ENCODE measurements at places on chromosomes 13 and 19.

DNA sequence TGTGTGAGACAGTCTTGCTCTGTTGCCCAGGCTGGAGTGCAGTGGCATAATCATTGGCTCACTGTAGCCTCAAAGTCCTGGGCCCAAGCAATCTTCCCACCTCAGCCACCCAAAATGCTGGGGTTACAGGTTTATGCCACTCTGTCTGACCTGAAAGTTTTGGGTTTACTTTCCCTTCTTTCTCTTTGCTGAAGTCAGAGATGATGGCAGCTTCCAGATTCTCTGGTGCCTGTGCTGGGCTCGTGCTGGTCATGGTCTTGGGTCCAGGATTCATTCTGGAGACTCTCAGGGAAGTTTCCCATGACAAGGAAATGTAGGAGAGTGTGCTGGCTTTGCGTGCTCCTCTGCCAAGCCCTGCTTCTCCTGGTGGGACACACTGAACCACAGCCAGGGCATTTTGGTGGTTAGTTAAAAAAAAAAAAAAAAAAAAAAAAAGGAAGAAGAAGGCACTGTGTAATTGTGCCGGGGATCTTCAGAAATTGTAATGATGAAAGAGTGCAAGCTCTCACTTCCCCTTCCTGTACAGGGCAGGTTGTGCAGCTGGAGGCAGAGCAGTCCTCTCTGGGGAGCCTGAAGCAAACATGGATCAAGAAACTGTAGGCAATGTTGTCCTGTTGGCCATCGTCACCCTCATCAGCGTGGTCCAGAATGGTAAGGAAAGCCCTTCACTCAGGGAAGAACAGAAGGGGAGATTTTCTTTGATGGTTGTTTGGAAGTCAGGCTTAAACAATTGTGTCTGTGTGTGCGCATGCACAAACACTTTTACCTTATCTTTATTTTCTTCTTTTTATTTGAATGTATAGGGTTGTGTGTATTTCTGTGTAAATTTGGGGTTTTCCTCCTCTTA lies at the start of gene ALOX5AP:
TSS of gene ALOX5AP (plus strand) at position 519 of the 847 bp plus-strand sequence. CDS start at position 582, 63 bp downstream.
- DNase-seq: no peak

DNA sequence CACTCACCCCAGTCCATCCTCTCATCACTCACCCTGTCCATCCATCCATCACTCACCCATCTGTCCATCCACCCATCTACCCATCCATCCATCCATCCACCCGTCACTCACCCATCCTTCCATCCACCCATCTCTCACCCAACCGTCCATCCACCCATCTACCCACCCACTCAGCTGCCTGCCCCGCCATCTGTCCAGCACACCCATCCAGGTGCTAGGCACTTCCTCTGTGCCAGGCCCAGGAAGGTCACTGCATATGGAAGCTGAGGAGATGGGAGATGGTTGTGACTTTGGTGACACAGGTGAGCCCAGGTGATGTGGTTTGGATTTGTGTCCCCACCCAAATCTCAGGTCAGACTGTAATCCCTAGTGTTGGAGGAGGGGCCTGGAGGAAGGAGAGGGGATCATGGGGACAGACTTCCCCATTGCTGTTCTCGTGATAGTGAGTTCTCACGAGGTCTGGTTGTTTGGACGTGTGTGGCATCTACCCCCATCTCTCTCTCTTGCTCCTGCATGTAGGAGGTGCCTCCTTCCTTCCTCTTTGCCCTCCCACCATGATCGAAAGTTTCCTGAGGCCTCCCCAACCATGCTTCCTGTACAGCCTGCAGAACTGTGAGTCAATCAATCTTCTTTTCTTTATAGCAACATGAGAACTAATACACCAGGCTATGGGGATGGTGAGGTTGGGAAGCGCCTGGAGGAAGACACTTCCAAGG lies 15.9 kb upstream of the C13orf46 start:
- no peak for DNase-seq

DNA sequence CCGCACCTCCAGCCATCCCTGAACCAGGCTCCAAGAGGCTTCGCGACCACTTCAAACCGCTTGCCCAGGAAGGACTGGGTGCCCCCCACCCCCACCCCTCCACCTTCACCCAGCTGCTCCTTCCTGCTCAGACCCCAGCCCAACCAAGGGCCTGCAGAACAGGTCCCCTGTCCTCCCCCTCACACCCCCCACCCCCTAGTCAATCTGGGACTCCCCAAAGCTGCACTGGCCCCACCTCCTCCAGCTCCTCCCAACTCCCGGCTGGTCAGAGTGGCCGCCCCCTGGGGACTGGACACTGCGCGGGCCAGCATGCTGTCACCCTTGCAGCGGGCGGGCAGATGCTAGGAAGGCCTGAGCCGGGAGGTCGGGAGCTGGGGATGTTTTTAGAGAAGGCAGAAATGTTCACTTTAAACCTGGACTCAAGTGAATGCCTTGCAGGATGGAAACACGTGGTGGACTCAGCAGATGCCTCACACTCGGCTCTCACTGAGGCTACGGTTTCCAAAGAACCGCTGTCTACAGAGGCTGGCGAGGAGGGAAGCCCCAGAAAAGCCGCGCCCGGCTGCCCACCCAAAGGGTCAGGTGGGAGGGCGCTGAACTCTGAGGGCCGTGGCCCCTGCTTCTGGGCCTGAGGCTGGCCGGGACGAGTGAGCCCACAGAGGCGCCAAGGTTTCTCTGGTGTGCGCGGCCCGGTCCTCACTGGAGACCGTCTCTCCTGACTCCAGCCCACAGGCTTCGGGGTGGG lies 8.0 kb downstream of the RPL36 start:
- DNase-seq: peak; percentile 27

DNA sequence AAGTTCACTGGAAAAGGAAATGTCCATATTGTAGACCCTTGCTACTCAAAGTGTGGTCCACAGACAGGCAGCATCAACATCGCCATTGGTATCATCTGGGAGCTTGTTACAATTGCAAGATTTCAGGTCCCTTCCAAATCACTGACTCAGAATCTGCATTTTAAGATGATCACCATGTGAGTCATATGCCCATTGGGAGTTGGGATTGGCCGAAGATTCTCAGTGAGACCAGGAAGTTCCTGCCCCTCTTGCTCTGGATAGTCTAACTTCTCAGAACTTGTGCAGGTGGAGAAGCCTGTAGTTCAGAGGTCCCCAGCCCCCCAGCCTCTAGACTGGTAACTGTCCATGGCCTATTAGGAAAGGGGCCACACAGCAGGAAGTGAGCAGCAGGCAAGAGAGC lies 48.9 kb upstream of the URAD start:
- no peak for DNase-seq

DNA sequence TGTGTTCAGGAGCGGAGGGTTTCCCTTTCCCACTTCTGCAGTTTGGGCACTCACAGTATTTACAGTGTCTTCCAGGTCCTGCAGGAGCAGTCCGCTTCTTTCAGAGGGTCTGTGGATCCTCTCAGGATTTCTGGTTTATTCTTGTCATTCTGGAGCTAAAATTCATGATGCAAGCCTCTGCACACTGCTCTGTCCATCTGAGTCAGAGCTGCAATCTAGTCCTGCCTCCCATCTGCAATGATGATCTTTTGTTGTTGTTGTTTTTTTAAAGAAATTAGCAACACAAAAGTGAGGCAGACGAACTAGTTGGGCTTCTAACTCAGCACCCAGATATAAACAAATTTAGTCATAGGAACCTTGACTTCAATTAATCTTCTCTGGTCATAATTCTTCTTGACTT lies 86.5 kb downstream of the DLEU7 start:
- DNase-seq: no peak

GRCh38 chr19:406135-406781 lies 2.7 kb downstream of the C2CD4C start:
- DNase-seq: no peak

DNA sequence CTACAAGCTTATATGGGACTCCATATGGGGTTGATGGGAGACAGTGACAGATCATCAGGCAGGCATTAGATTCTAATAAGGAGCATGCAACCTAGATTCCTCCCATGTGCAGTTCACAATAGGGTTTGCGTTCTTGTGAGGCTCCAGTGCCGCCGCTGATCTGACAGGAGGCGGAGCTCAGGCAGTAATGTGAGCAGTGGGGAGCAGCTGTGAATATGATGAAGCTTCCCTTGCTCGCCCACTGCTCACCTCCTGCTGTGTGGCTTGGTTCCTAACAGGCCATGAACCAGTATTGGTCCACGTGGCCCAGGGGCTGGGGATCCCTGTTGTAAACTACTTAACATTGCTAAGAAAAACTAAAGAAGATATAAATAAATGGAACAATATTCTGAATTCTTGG lies 378.4 kb downstream of the KCNRG start:
- DNase-seq: peak; percentile 48

DNA sequence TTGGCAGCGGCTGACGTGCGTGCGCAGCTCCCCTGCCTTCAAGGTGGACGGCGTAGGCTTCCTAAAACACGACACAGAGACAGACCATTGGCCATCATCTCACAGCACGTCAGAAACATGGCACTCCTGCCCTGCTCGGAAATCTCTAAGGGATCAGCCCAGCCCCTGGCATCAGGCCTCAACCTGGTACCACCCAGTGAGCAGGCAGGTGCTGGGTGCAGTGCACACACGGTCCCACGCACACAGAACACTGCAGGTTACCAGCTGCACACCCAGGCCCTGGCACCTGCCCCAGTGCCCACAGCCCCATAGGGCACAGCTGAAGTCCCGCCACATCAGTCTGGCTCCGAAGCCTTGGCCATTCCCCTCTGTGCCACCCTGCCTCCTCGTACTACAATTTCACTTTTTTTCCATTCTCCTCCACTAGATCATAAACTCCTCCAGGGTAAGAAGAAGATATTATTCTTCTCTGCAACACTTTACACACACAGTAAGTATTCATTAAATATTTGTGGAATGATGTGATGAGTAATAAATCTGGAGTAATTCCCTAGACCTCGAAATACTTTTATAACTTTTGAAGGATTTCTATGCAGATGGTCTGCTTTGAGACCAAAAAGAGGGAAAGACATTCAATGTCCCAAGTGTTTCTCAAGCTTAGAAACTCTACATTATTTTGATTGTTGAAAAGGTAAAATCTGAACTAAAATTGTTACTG lies 156.4 kb downstream of the COL4A1 start:
- DNase-seq: no peak

GRCh38 chr13:42798118-42798517 lies 16.7 kb downstream of the FAM216B start:
- DNase-seq: no peak

- DNase-seq: no peak
These were observed 3.2 kb downstream of the LMNB2 start for GRCh38 chr19:2453431-2454025.

DNA sequence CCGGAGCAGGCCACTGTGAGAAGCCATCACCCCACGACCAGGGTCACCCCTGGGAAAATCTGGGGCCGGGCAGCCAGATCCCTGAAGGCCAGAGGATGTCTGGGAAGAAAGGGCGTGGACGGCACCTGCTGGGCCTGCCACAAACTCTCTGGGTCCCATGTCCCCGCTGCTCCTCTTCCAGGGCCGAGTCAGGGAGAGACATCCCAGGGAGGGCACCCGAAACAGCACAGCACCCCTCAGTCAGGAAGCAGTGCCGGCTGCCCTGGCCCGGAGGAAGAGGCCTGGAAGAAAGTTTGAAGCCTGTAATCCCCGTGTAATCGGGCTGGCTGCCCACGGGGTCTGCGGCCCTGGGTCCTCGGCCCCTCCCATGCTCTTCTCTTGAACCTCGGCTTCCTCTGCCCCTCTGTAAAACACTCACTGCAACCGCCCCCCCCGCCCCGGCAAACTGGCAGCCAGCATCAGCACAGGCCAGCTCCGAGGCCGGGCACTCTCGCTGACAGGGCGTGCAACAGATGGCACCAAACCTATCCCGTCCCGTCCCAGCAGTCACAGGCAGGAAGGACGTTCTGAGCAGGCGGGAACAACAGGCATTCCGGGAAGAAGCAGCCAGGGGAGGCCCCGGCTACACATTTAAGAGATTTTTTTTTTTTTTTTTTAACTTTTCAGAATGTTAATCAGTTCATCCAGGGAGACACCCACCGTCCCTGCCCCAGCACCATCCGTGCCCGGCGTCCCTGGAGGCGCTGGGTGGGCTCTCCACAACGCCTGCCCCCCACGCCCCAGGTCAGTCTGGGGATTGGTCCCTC lies 1.5 kb downstream of the SBNO2 start:
- peak; percentile 81 for DNase-seq

DNA sequence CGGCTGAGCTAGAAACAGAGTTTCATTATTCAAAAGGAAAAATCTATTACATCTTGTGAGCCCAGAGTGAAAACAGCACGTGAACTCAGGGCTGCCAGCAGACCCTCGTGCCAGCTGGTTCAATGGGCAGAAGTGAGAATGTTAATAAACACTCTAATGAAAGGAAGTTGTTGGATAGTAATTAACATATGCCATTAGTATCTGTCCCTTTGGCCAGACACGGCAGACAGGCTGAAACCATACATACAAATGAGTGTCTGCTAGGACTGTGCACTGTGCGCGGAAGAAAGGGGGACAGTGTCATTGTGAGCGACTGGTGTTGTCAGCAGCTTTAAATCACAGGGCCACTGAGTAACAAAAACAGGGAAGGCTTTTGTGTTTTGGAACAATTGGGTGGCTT lies 121.9 kb upstream of the TSC22D1 start:
- DNase-seq: no peak

GRCh38 chr13:73879346-73880015 lies 254.7 kb downstream of the KLF12 start:
- DNase-seq: no peak

DNA sequence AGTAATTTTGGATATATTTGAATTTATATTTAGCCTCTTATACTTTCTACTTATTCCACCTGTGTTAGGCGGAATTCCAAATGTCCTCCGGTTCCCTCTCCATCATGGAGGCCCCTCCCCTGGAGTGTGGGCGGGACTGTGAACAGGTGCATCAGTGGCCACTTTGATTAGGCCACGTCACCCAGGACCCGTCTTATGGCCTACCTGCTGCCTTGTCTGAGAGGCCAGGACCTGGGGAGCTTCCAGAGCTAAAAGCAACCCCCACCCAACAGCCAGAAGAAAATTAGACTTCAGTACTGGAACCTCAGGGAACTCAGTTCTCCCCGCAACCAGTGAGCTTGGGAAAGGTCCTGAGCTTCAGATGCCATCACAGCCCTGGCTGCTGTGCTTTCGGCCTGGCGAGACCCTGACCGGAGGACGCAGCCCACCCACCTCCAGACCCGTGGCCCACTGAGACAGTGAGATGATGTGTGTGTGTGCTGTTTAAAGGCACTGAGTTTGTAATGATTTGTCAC lies 200.2 kb upstream of the SOX1 start:
- DNase-seq: no peak

- no peak for DNase-seq
These were observed 33.6 kb downstream of the SLC7A1 start for GRCh38 chr13:29561918-29562317.

All from right hindlimb (tissue), 1 donor.